Activated effector memory CD4-positive, alpha-beta T cell treated with Interleukin-2 at 50 U/mL for 16 hours (primary cell): ENCODE measurements at places on chromosomes 12 and 14.

DNA sequence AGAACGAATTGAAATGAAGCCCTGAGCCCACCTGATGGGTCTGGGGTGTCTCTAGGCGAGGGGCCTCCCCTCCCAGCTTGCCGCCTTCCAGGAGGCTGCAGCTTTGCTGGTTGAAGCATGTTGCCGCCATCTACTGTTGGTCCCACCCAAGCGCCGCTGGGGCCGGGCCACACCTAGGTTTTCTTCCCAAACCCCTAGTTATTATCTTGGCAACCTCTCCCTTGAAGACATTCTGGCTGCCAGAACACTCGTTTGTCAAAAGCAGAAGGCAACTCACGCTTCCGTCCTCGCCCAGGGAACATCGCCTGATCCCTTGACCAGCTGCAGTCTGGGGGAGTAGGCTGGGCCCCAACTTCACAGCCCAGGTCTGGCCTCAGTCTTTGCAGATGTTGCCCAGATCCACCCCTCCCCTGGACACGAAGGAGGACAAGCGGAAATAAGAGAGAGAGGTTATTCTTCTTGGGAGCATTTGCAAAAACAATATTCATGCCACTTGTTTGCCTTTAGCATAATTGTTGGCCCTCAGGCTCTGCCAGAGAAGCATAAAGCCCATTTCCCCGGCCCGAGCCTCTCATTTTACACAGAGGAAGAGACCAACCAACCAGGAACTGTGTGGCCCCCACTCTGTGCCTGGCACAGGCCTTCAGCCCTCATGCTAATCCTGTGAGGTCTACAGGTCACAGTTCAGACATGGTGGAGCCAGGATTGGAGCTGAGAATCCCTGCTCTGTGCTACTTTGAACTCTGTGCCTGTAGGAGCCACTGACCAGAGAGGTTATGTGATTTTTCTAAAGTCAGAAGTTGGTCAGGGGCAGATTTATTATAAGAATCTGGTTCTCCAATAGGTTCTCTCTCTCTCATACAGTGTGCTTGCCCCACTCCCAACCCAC is 6.8 kb downstream of the EMP1 start:
- DNase-seq: no peak

DNA sequence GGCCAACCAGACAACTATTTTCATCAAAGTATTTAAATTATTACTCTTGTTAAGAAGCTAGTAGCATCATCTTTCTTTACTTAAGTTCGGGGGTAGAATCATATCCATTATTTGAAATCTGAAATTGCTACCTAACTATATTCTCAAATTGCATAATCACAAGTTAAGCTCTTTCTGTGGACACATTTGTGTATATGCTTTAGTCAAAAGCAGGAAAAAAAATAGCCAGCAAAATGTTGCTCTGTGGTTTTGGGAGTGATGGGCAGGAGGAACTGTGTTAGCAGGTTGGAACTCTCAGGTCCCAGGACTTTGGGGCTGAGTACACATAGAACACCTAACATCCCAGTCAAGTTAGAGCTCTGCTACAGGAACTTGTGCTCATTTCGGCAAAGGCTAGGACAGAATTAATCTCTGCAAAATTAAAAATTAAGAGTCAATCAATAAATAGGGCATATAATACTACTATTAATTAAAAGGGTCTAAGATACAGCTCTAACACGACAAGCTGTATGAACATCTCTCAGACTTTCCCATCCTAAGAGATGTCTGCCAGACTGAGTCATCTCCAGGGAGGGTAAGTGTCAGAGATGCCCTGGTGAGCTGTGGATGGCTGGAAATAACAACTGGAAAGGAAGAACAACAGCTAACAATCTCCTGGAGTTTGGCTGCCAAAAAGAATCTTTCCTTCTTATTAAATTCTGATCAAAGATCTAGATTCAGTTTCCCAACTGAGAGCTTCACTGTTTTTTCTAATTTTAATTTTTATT is 203.5 kb upstream of the GZMB start:
- no peak for DNase-seq

GRCh38 chr12:123973552-123974341 is 732 bp downstream of the ZNF664 start:
- peak; percentile 6 for DNase-seq

- DNase-seq: no peak
Measured at GRCh38 chr14:30521899-30522736, 36.8 kb upstream of the G2E3 start.

DNA sequence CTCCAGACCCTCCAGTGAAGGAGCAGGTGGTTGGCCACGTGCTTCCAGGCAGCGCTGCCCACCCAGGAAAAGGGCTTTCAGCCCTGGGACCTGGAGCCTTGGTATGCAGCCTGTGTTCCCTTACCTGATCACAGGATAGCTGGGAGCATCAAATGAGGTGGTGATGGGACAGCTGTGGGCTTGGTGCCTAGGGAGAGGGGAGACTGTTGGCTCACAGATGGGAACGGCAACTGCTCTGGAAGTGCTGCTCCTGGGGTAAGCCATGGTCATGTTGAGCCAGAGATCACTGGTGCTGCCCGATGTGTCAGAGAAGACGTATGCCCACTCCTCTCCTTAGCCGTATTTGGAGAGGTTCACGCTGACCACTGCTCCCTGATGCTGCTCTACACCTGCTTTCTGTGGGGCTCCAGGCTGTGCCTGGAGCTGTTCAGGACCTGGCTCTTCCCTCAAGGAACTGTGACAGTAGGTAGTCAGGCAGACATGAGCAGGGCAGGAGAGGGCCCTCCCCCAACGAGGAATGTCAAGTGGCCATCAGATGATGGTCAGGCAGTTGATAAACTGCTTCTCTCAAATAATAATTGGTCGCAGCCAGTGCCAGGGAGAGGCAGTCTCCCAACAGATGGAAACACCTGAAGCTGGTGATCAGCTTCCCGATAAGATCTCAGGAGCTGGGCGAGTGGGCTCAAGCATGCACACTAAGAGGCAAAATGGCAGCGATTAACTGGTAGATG is 2.8 kb upstream of the CYP46A1 start:
- DNase-seq: no peak

DNA sequence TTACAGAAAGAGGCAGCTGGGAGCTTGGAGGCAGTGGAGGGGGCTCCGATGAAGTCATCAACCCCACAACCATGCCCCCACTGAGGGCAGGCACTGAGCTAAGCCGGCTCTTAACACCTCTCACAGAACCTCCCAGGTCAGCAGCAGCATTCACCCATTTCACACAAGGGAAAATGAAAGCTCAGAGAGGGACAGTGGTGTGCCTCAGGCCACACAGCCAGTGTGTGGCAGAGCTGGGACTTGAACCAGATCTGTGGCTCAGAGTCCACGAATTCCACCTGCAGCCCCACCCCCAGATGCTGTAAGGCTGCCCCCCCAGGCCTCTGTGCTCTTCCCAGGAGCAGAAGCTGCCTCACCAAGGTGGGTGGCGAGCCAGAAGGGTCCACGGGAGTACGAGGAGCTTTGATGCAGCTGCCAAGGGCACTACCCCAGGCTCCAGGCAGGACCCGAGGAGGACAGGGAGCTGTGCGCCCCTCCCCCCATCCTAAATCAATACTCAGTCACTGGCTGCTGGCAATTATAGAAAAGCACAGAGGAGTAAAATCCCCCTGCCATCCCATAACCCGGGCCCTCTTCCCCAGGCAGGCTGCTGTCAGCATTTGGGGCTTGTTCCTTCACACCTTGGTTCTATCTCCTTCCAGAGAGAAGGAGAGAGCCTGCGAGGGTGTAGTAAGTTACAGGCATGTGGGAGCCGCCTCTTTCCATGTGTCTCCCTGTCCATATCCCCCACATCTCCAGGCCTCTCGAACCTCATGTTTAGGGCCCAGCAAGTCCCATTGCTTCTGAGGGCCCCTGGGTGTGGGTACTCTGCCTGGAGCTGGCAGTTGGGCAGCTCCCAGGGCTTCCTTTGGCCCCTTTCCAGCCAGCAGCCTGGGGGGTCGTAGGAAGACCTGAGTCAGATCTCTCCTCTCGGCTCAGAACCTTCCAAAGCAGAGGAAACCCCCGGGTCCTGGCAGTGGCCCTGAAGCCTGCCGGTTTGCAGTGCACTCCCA is 47.6 kb downstream of the FAM222A start:
- no peak for DNase-seq

DNA sequence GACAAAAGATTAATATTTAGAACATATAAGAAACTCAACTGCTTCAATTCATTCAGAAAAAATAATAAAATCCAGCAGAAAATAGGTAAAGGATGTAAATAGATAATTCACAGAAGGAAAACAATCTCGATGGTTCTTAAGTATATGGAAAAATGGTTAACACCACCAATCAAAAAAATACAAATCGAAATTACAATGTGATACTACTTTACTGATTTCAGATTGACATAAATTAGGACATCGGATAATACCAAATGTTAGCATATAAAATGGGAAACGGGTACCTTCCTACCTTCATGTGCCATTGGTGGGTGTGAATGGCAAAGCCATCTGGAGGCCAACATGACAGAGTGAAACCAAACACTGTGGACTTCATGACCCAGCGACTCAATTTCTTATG is 1.6 kb upstream of the PPP4R4 start:
- no peak for DNase-seq

- no peak for DNase-seq
Measured at GRCh38 chr12:93060666-93061472, 131.8 kb upstream of the EEA1 start.
